ENCODE measurements at places on chromosomes 2 and 18.

DNA sequence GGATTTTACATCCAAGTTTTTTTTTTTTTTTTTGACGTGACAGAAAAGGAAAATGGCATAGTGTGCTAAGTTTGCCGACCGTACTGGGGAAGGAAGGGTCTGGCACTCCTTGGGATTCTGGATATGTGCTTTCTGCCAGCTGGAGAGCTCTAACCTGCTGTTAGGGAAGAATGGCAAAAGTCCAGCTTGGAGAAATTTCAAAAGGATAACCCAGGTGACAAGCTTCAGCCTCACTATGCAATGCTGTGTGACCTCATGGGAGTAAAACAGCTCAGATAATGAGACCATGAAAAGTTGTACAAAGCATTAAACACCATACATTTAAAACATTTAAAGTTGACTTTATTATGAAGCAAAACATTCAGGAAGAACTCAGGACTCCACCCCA lies 10.3 kb upstream of the GPR45 start:
- no peak for DNase-seq

GRCh38 chr2:55598056-55598795 lies 19.2 kb downstream of the PPP4R3B start:
- DNase-seq, result no peak

DNA sequence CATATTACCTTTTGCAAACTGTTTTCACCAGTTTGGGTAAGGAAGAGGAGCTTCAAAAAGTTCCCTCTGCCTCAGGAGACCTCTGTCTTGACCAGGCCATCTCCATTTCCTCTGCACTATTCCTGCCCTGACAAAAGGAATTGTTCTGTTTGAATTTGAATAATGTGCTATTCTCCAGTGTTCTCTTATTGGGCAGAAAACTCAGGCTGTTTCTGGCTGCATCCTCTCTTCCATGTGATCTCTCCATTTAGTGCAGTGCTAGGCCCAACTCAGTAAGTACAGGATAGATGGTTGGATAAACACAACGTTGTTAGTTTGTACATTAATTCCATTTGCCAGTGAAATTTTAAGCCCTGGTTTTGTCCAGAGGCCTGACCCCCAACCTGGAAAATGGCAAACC lies 102.2 kb upstream of the CELF4 start:
- DNase-seq, result no peak

GRCh38 chr2:121005453-121005852 lies 269.8 kb downstream of the GLI2 start:
- DNase-seq, result no peak

DNA sequence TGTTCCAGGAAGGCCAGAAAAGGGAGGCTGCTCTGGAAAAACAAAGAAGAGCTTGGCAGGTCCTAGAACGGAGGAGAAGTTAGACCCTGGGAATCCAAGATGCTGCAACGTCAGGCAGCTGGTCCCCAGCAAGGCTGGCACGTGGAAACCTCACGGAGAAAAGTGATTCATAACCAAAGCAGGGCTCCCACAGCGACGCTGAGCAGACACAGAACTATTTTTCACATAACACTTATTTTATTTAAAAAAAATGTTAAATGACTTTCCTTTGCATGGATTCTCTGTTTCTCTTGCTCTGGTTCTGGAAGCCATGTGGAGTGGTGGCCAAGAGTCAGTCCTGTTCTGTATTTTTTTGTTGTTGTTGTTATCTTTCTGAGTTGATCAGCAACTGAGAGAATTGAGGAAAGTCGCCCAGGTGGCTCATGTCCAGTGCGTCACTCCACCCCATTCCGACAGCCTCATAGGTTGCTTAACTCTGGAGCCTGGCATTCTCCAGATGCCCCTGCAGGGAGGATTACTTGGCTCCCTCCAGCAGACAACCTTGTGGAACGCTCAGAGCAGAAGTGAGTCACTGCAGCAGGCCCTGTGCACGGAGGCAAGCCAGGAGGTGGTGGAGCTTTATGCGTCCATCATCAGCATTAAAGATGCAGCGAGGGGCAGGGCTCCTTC lies 229.9 kb upstream of the HDAC4 start:
- no peak for DNase-seq

DNA sequence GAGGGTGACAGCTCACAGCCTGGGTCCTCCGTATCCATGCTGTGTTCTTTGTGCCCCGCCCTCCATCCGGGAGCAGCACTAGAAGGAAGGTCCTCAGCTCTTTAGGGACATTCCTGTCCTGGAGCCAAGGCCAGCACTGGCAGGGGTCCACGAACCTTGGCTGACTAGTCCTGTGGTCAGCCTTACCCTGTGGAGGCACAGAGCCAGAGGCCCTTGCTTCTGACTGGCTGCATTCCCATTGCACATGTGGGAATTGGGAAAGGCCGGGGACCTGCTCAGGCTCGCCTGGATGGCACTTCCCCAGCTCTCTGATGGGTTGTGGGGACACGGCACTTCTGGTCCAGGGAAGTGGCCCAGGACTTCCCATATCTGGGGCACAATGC lies 24.9 kb upstream of the RHOB start:
- DNase-seq, result no peak

GRCh38 chr2:171102802-171103201 lies 57.9 kb downstream of the TLK1 start:
- no peak for DNase-seq

DNA sequence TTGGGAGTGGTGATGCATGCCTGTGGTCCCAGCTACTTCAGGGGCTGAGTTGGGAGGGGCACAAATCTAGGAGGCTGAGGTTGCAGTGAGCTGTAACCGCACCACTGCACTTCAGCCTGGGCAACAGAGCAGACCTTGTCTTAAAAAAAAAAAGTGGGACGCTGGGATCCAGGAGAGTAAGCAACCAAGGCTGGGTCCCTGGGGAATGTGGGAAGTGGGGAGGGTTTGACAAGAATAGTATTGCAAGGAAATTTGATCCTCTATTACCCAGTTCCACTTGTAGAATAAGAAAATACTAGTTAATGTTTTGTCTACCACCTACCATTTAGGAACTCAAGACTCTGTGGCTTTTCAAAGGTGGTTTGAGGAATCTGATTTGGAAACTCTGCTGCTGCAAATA lies 21.1 kb upstream of the DYTN start:
- no peak for DNase-seq

DNA sequence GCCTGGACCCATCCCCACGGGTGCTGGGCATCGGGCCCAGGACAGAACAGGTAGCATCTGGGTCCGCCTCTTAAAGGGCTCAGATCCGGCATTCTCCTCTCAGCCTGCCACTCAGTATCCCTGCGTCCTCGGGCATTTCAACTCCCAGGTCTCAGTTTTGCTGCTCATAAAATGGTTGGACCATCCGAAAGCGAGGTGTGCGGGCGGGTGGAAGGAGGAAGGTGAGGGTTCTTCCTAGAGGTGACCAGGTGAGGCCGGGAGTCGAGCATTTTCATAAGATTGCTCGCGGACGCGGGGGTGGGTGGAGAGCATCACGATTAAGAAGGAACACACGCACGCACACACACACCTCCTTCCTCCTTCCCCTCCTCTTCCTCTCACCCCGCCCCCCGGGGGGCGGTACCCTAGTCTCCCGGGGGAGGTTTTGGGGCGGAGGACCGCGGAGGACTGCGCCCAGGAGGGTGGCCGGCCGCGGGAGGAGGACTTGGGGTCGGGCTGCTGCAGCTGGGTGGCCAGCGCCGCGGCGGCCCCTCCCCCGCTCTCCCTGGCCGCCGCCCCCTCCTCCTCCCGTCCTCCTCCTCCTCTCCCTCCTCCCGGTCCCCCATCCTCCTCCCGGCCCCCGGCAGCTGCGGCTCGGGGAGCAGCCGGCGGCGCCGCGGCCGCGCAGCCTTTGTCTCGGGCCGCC lies 97.9 kb upstream of the GPR45 start:
- DNase-seq, result no peak

GRCh38 chr2:63755965-63756364 lies 85.7 kb upstream of the UGP2 start:
- no peak for DNase-seq

DNA sequence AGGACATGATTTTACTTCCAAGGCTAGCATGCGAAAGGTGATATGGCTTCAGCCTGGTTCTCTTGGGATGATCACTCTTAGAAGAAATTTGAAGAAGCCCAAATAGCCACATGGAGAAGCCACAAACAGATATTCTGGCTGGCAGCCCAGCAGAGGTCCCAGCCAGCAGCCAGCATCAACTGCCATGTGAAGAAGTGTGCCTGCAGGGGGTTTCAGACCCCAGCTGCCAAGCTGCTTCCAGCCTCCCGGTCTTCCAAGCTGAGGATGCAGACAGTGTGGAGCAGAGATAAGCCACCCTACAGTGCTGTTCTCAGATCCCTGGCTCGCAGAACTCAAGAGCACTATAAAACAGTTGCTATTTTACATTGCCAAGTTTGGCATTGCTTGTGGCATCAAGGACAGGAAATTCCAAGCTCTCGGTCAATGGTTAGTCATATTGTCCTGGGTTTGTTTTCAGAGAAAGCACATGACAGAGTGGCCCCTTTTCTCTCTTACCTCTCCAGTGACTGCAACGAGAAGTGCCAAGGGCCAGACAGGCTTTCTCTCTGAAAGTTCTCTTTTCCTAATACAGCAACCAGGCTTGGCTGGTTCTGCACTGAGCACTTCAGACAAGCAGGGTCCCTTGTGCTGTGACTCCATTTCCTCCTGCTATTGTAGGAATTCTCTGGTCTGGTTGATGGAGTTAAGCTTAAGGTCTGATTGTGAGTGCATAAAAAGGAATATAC lies 223.7 kb downstream of the ANKRD30B start:
- no peak for DNase-seq

- no peak for DNase-seq
Observed at GRCh38 chr2:227720680-227721079, 2.9 kb upstream of the SLC19A3 start.

DNA sequence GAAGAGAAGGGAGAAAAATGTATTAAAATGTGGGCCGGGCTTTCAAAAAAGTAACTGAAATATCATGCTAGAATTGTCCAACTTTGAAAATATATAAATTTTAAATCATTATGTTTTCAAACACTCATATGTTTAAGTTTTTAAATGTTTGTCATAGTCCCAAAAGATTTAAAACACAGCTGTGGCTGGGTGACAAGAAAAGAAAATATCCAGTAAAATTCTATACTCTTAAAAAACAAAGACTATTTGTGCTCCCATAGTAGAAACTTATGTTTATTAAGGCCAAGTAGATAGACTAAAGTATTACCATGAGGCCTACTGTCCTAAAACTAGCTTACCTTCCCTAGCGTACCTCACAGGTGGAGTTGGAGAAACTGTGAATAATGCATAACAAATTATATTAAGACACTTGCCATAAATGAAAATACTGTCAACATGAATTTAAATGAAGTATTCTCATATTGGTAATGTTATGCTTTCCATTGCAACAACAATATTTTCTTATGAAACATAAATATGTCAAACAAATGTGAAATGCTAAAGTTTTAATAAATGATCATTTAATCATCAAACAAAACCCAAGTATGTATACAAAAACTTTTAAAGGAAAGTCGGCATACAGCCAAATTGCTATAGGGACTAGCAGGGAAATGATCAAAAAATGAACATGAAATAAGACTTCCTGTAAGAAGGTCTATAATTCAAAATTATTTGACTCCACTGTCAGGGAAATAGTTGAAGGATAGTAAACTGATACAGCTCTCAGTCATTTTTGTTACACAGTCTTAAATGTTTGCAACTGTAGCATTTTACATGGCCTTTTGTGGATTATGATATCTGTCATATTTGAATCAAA lies 13.4 kb downstream of the MEIS1 start:
- DNase-seq, result no peak
